IMR-90 (cell line): ENCODE measurements at places on chromosomes 13 and 19.

- H3K27me3 ChIP-seq: no peaks in the 10 kb centered on the region; the same call in 1 of the 2 replicates
- peaks cover 6% of the 10 kb centered on the region for H3K4me1 ChIP-seq
- H3K36me3 ChIP-seq: no peaks in the 10 kb centered on the region
These were observed 985 bp upstream of the KCNK6 start for GRCh38 chr19:38318660-38319059.

GRCh38 chr13:46297361-46297811 is 85.7 kb downstream of the LRRC63 start:
- no peaks in the 10 kb centered on the region for H3K36me3 ChIP-seq
- H3K27ac ChIP-seq: peak overlapping the region; percentile 68; the same call in 1 of the 2 replicates
- peaks cover 4% of the 10 kb centered on the region for H3K4me1 ChIP-seq
- peak; percentile 7 for DNase-seq
- H3K4me3 ChIP-seq: no peak overlapping the region

DNA sequence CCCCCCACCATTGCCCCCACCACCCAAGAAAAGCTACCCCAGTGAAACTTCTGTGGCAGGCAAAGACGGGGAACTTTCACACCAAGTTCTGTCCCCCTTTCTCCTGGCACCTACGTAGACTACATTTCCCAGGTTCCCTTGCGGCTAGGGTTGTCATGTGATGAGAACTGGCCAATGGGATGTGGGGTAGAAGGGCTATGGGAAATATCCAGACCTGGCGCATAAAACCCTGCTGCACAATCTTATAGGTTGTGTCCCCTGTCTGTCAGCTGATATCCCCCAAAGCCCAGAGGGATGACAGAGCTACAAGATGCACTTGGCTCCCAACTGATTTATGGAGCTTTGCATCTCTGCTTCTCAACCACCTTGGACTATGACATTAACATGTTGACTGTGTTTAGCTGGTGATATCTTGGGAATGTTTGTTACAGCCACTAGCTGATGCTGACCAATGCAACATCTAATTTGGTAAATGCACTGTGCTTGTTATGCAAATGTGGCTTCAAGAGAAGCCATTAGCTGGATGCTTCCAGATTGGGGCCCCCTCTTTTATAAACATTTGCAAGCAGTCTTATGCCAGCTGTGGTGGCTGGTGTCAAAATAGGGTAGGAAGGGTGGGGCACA is 6.1 kb downstream of the SH2D3A start:
- H3K27ac ChIP-seq: no peak overlapping the region
- DNase-seq: no peak
- no peaks in the 10 kb centered on the region for H3K4me1 ChIP-seq
- no peaks in the 10 kb centered on the region; the same call in 1 of the 2 replicates for H3K27me3 ChIP-seq
- H3K36me3 ChIP-seq: no peaks in the 10 kb centered on the region

GRCh38 chr13:20843166-20843565 is 59.4 kb downstream of the XPO4 start:
- peak; percentile 18 for DNase-seq
- peaks cover 10% of the 10 kb centered on the region; the same call in 1 of the 2 replicates for H3K36me3 ChIP-seq
- no peak overlapping the region for H3K4me3 ChIP-seq

- no peak overlapping the region for H3K4me3 ChIP-seq
- no peak for DNase-seq
- peaks cover under 1% of the 10 kb centered on the region; the same call in 1 of the 2 replicates for H3K4me1 ChIP-seq
- H3K27ac ChIP-seq: no peak overlapping the region
- H3K27me3 ChIP-seq: no peaks in the 10 kb centered on the region
These were observed 58.2 kb upstream of the EEF1AKMT1 start for GRCh38 chr13:20831933-20832332.

DNA sequence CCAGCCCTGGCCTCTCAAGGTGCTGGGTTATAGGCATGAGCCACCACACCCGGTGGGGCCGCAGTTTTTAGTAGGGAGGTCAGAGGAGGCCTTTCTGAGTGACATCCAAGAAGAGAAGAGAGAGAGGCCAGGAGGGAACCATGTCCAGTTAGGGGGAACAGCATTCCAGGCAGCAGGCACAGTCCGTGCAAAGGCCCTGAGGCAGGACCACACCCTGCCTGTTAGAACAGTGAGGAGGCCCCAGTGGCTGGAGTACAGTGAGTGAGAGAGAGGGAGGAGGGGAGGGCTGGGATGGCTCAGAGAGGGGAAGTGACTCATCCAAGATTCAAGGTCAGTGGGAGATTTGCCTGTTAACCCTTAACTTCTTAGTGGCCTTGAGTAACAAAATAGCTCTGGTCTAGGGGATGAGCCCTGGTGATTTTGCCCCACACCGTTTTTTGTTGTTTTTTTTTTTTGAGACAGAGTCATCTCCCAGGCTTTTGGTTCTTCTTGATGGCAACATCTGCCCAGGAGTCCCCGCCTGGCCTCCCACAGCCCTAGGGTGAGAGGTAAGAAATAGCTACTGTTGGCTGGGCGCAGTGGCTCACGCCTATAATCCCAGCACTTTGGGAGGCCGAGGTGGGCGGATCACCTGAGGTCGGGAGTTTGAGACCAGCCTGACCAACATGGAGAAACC is 2.7 kb upstream of the PLIN3 start:
- H3K36me3 ChIP-seq: no peaks in the 10 kb centered on the region
- no peak overlapping the region for H3K4me3 ChIP-seq
- H3K4me1 ChIP-seq: no peaks in the 10 kb centered on the region
- peak; percentile 92 for DNase-seq

DNA sequence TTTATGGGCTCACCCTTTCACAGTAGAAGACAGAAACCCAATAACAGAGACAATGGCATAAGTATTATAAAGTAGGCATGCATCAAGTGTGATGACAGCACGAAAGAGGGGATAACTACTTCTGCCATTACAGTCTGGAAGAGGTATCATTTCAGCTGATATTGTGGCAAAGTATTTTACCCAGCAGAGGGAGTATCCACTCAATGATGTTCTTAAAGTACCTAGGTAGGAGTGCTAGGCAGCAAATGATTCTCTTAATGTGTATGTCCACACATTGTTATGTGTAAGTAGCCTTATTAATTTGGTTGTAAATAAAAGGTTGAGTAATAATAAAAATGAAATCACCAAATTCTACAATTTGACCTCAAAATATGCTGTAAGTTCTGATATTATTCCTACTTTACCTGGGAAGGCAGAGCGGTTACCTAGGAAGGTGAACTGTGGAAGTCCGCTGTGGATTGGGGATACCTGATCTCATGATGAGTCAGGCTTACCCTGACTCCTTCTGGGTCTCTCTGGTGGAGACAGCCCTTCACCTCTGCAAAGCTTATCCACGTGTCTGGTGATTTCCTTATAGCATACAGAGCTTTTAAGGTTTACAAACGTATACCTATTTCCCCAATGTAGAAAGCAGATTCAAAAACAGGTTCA is 4.1 kb upstream of the UBAC2 start:
- no peak overlapping the region for H3K4me3 ChIP-seq
- no peaks in the 10 kb centered on the region for H3K27me3 ChIP-seq
- H3K27ac ChIP-seq: no peak overlapping the region

- no peaks in the 10 kb centered on the region for H3K27me3 ChIP-seq
- no peaks in the 10 kb centered on the region for H3K4me1 ChIP-seq
- H3K27ac ChIP-seq: no peak overlapping the region
- no peak for DNase-seq
These were observed 1590.0 kb upstream of the PCDH20 start for GRCh38 chr13:63005625-63006024.

- H3K36me3 ChIP-seq: peaks cover 4% of the 10 kb centered on the region; the same call in 1 of the 2 replicates
- H3K4me3 ChIP-seq: no peak overlapping the region
- no peaks in the 10 kb centered on the region for H3K27me3 ChIP-seq
- DNase-seq: no peak
- H3K4me1 ChIP-seq: peaks cover 21% of the 10 kb centered on the region
These were observed 3.1 kb upstream of the UBE2M start for GRCh38 chr19:58561373-58562121.

GRCh38 chr19:35002037-35002535 is 2.0 kb downstream of the GRAMD1A start:
- DNase-seq: no peak
- H3K36me3 ChIP-seq: peaks cover 14% of the 10 kb centered on the region
- no peak overlapping the region for H3K4me3 ChIP-seq
- H3K27ac ChIP-seq: no peak overlapping the region
- H3K27me3 ChIP-seq: no peaks in the 10 kb centered on the region
- H3K4me1 ChIP-seq: peaks cover 23% of the 10 kb centered on the region

DNA sequence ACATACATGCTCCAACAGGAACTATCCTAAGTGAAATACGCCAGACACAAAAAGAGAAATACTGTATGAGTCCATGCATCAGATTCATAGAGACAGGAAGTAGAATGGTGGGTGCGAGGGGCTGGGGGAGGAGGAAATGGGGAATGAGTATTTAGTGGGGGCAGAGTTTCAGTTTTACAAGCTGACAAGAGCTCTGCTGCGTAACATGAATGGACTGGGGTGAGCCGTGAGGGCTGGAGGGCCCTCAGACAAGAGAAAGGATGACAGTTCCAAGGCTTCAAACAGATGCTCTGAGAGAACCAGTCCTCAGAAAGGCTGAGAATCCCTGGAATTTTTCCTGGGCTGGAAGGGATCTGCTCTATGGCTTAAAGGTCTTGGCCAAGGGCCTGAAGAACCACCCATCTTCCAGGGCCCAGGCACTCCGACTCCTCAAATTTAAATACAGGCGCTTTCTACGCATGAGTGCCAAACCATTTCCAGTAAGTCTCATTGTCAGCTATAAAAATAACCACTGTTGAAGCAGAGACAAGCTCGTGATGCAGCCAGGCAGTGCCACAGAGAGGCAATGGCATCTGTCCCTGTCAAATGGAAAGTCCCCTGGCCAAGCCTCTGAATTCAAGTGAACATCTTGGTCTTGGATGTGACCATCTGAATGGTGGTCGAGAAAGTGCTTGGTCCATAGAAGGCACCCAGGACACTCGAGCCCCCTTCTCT is 17.5 kb downstream of the KLF2 start:
- H3K36me3 ChIP-seq: no peaks in the 10 kb centered on the region
- H3K4me3 ChIP-seq: no peak overlapping the region
- H3K27ac ChIP-seq: no peak overlapping the region
- H3K4me1 ChIP-seq: peaks cover 19% of the 10 kb centered on the region
- H3K27me3 ChIP-seq: no peaks in the 10 kb centered on the region
- DNase-seq: no peak

DNA sequence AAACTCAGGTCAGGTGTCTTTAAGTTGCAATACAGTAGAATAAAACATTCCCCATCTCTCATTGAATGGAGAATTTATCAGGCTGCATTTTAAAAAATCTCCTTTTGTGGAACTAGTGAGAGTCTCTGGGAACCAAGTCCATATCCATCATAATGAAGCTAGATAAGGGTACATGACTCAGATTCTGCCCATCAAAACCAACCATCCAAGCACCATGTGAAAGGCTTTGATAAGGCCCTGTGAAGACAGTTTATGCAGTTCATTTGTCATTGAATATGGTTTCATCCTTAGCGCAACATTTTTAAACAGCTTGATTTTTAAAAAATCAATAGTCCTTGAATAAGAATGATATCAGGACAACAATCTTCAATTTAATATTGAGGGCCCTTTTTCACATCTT is 56.3 kb upstream of the DIAPH3 start:
- no peak overlapping the region for H3K27ac ChIP-seq
- H3K27me3 ChIP-seq: peaks cover 12% of the 10 kb centered on the region
- no peak overlapping the region for H3K4me3 ChIP-seq
- no peaks in the 10 kb centered on the region for H3K36me3 ChIP-seq
- DNase-seq: no peak

GRCh38 chr13:99987154-99988019 is 5.8 kb downstream of the ZIC2 start:
- no peaks in the 10 kb centered on the region for H3K4me1 ChIP-seq
- no peak overlapping the region for H3K4me3 ChIP-seq
- H3K27ac ChIP-seq: no peak overlapping the region
- H3K36me3 ChIP-seq: no peaks in the 10 kb centered on the region

DNA sequence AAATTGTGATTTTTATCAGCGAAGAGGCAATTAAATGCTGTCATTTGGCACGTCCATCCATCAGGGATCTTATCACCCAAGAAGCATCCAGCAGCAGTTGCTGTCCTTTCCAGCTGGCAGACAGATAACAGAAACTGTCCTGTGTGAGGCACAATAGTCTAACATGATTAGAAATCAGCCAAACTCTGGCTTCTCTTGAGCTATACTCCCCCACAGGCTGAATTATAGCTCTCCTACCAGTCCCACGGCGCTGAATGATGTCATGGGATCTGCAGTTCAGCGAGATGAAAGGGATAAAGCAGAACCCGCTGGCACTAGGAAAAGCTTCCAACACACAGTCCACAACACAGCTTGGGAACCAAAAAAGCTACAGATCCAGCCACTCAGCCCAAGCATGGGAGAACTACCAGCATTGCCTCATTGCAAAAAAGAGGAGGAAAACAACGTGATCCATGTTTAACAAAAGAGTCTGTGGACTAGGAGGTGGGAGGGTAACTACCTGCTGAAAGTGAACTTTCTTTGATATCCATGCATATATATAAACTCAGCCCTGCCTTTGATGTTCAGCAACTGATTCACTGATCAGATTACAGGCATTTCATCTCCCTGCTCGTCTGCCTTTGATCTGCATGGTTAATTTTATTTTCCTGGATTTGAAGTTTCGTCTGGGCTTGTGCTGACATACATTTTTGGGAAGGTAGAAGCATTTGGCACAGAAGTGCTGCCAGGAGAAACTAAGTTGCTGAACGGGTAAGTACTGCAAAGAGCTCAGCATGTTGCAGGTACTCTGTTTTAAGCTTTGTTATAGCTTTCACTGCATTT is at the start of gene TNFRSF19:
Gene TNFRSF19, plus strand, starts transcription at position 314 of the 822 bp plus-strand sequence. CDS start 19,772 bp downstream, outside the sequence.
- H3K4me1 ChIP-seq: peaks cover 2% of the 10 kb centered on the region; the same call in 1 of the 2 replicates
- H3K36me3 ChIP-seq: peaks cover 2% of the 10 kb centered on the region; the same call in 1 of the 2 replicates
- H3K27me3 ChIP-seq: no peaks in the 10 kb centered on the region
- peak; percentile 91 for DNase-seq
- H3K27ac ChIP-seq: peak within 1 kb of the TSS; percentile 48

GRCh38 chr13:92951273-92951890 is 275.2 kb upstream of the GPC6 start:
- H3K36me3 ChIP-seq: no peaks in the 10 kb centered on the region
- H3K27me3 ChIP-seq: no peaks in the 10 kb centered on the region
- no peak for DNase-seq
- no peak overlapping the region for H3K27ac ChIP-seq
- H3K4me1 ChIP-seq: no peaks in the 10 kb centered on the region
